ENCODE measurements at places on chromosomes 3 and 15. TPM values are rescaled to one million over a fixed set of nuclear protein-coding genes. Genes with fewer than 3 reads are reported as not detected.
A peak's percentile ranks its signal among the peaks of the same experiment; 100 is the strongest.

DNA sequence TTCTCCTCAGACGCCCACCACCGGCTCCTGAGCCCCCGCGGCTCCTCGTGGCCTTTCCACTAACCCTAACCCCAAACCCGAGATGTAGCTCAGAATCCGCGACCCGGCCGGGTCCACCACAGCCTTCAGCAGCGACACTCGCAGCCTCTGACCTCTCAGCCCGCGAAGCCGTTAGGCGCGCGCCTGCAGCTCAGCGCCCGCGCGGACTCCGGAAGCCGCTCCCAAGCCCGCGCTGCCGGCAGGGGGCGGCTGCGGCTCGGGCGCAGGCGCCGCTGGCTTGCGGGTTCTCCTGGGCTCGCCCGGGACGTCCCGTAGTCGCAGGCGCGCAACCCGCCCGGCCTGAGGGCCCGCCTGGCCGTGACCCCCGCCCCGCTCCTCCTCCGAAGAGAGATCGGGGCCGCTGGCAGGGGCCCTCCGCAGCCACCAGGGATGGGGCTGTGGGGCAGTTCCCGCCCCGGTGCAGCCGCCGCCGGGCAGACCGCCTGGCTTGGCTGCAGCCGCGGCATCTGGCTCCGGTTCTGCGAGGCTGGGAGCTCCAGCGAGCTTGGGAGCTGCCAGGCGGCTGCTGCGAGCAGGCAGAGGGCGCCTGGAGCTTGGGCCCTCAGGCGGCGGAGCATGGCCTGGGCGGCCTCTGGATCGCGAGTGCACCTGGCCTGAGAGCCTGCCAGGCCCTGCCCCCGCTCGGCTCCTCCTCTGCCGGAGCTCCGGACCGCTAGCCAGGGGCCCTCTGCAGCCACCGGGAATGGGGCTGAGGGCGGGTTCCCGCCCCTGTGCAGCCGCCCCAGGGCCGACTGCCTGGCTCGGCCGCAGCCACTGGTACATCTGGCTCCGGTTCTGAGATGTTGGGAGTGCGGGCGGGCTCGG is 120.7 kb downstream of the LMLN start:
- DNase-seq, result peak; percentile 21

SEMA3G gene
- 23.0 TPM for total RNA-seq

TRAT1 gene
- not detected for total RNA-seq

DNA sequence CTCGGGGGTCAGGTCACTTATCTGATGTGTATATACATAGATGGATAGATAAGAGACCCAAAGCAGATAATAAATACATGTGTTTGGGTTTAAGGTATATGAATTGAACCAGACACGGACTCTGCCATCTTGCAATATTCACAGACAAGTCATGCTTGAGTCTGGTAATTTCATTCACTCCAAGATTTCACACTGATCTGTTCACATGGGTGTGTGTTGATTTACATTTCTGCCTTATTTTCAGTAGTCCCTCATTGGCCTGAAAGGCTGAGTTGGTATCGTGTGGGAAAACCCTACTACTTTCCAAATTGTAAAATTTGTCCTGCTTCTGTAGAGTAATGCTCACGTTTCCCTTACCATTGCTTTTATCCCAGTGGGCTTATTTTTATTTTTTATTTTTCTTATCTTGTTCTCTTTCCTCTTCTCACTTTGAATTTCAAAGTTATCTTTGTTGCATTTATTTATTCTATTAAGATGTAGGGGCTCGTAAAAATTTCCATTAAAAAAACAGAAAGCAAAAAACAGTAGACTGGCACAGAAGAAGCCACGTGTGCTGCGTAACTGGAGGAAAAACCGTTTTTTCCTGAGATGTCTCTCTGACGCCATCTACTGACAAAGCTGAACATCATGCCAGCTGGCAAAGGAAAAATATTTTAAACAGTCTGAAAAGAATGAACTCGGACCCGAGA is 10.8 kb upstream of the MFSD1 start:
- DNase-seq, result peak; percentile 72

Measured in dermis microvascular lymphatic vessel endothelial cell (primary cell).